ENCODE measurements at places on chromosomes 3 and 15. TPM values are rescaled to one million over a fixed set of nuclear protein-coding genes. Genes with fewer than 3 reads are reported as not detected.

The P2RY14 gene
- total RNA-seq: 1.8 TPM

- DNase-seq: no peak
These were observed 69.6 kb downstream of the CGNL1 start for GRCh38 chr15:57445872-57446271.

DNA sequence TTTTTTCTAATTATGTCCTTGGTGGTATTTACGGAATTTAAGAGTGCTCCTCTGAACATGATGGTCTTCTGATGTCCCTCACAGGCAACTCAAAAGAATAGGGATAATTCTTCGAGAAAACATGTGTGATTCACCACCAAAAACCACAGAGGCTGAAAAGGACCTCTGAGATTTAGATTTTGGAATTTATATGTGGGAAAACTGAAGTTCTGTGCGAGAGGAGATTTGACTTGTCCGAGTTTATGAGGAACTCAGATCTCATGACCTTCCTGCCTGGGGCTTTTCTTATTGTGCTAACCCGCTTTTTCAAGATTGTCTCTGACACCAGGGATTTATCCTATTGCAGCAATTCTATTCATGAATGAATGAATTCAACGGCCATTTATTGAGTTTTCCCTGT is 142.4 kb downstream of the FAM43A start:
- no peak for DNase-seq

- DNase-seq: no peak
These were observed 207.5 kb downstream of the CADPS start for GRCh38 chr3:62667714-62668113.

DNA sequence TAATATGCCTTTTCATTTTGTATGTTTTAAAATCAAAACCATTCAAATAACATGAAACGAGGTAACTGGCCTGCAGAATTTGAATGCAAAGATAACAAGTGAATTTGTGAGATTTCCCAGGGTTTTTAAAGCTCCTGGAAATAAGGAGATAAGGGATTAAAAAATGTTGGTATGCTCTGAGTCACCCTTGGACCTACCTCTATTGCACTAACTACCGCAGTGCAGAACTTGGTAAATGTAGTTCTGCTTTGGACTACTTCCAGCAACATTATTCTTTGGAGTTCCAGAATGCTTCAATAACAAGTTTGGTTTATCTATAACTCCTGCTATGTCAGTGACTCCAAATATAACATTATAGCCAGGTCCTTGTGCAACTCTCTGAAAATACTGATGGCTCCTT is 201.7 kb downstream of the GAP43 start:
- DNase-seq: no peak

DNA sequence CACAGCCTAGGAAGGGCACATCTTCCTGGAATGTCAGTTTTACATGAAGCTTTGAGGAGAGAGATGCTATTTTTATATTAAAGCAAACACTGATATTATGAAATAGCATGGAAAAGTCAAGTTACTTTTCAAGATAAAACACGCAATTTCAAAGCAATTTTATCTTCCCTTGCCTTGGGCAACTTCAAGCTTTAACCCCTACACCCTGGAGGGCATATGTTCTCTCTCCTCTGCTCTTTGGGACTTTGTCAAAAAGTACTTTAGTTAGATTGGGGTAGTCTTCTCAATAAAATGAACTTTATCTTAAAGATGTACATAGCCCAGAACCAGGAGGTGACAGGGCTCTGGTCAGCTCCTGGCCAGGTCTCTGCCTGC is 86.9 kb upstream of the PLXNA1 start:
- no peak for DNase-seq

The LDHAL6B gene
- not detected for total RNA-seq

The DNAH12 gene
- 1.9 TPM for total RNA-seq

GRCh38 chr15:65896236-65896635 is 26.9 kb downstream of the RAB11A start:
- DNase-seq: no peak

Measured in dorsolateral prefrontal cortex (tissue), 122 donors.